ENCODE measurements at places on chromosomes 5 and 9. TPM values are rescaled to one million over a fixed set of nuclear protein-coding genes. Genes with fewer than 3 reads are reported as not detected.

GRCh38 chr5:6710070-6710469, 3.2 kb upstream of the TENT4A start:
- H3K4me1 ChIP-seq: peaks cover 23% of the 10 kb centered on the region
- H3K27me3 ChIP-seq: no peaks in the 10 kb centered on the region

GRCh38 chr9:126348911-126349550, 22.4 kb downstream of the MVB12B start:
- no peak for DNase-seq
- no peak overlapping the region for H3K27ac ChIP-seq
- peaks cover 7% of the 10 kb centered on the region for H3K4me1 ChIP-seq
- H3K4me3 ChIP-seq: no peak overlapping the region
- no peaks in the 10 kb centered on the region for H3K27me3 ChIP-seq

Gene RPL37
- 1,592 TPM for total RNA-seq

DNA sequence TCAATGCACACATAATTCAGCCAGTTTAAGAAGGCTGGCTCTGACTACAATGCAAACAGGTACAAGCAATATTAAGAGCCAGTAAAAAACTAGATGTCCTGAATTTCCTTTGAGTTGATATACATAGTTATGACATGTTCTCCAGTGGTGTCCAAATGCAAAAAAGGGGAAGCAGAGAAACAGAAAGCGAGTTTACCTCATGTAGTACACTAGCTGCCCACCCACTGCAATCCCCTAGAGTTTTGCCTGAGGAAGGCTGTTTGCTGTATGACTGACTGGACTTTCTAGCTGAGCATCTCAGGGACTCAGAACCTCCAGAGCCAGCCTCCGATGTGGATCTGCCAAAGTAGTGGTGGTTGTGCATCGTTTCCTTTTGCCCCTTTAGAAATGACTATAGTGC, 44.8 kb upstream of the SLC1A3 start:
- no peaks in the 10 kb centered on the region for H3K27me3 ChIP-seq
- H3K27ac ChIP-seq: no peak overlapping the region
- H3K36me3 ChIP-seq: no peaks in the 10 kb centered on the region
- DNase-seq: no peak
- no peak overlapping the region for H3K4me3 ChIP-seq

Gene FBXW11
- 27.1 TPM for total RNA-seq

Gene ACTBL2
- total RNA-seq: not detected

DNA sequence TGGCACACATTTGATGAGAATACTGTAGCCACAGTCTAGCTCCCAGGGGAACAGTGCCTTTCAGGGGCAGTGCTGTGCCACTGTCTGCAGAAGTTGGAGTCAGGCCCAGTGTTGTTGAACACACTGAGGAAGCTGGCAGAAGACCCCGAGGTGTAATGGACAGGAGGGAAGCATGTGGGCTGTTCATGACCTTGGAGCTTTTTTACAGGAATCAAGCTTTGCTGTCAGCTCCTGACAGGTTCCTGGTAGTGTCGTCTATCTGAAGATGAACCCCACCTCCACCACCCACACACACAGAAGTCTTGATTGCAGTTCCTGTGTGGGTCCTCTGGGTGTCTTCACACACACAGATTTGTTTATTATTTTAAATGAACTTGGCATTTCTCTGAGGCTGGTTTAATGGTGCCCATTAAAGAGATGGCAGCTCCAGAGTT, 40.3 kb upstream of the TNFAIP8 start:
- H3K4me3 ChIP-seq: peak overlapping the region; percentile 40
- peak; percentile 74 for DNase-seq
- H3K4me1 ChIP-seq: peaks cover 94% of the 10 kb centered on the region
- peaks cover 51% of the 10 kb centered on the region for H3K36me3 ChIP-seq
- no peaks in the 10 kb centered on the region for H3K27me3 ChIP-seq

Gene IRX2
- not detected for total RNA-seq

GRCh38 chr5:6730407-6730806, 17.2 kb downstream of the TENT4A start:
- no peak for DNase-seq
- peaks cover 42% of the 10 kb centered on the region for H3K36me3 ChIP-seq
- H3K4me1 ChIP-seq: peaks cover 87% of the 10 kb centered on the region
- H3K27me3 ChIP-seq: no peaks in the 10 kb centered on the region

DNA sequence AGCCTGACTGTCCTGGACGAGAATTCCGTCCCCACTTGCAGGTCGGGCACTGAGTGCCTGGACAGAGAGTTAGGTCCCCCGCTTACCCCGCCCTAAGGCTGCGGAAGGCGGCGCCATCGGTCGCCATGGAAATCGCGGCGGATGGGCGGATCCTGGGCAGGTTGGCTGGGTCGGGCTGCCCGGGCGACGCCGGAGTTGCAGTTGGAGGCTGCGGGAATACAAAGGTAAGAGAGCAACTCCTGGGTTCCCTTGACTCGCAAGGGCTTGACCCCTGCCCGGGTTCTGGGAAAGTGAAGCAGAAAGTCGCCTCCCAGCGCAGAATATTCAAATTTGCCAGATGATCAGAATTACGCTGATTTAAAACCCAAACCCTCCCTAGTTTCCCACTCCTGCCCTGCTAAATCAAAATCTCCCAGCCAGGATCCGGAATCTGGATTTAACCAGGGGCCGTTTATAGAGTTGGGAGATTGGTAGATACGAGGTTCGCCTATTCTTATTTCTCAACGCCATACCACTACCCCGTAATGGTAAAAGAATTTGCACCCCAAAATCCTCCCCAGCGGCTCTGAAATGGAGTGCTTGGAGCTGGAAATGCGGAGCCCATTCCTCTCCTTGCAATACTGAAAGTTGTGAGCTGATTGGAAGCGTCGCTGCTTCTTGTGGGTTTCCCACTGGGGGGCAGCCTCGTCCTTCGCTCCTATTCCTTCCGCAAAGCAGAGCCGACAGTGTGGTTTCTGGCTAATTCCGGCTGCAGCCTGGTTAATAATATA, 156.4 kb upstream of the RASEF start:
- peaks cover 3% of the 10 kb centered on the region for H3K4me1 ChIP-seq
- no peaks in the 10 kb centered on the region for H3K36me3 ChIP-seq
- no peak overlapping the region for H3K27ac ChIP-seq
- peak; percentile 33 for DNase-seq

DNA sequence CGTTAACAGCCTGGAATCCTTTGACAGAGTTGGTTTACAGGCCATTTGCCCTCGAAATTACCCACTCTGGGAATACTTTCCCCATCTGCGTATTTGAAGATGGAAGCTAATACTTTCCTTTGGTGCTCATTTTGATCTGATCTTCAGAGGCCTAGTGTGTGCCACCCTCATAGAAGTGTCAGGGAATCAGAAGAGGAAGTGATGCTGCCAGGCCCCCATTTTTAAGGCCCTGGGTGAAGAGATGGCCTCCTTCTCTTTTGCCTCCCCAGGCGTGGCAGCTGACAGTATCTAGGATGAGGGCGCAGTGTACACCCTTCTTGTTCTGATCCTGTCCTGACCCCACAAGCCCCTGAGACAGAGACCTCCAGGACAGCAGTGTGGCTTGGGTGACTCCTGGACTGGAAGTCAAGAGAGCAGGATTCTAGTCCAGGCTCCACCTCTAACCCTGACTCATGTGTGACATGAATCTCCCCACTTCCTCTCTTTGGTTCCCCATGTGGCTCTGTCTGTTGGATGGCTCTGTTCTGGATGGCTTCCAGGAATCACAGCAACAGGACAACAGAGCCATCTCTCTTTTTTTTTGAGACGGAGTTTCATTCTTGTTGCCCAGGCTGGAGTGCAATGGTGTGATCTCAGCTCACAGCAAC, 27.8 kb downstream of the CSF1R start:
- H3K36me3 ChIP-seq: peaks cover 11% of the 10 kb centered on the region
- peak overlapping the region; percentile 51 for H3K27ac ChIP-seq

- peak overlapping the region; percentile 85 for H3K27ac ChIP-seq
- peaks cover 87% of the 10 kb centered on the region for H3K4me1 ChIP-seq
- no peaks in the 10 kb centered on the region for H3K27me3 ChIP-seq
- no peak for DNase-seq
- H3K4me3 ChIP-seq: peak overlapping the region; percentile 90
These were observed 971 bp downstream of the PHYKPL start for GRCh38 chr5:178231539-178232123.

DNA sequence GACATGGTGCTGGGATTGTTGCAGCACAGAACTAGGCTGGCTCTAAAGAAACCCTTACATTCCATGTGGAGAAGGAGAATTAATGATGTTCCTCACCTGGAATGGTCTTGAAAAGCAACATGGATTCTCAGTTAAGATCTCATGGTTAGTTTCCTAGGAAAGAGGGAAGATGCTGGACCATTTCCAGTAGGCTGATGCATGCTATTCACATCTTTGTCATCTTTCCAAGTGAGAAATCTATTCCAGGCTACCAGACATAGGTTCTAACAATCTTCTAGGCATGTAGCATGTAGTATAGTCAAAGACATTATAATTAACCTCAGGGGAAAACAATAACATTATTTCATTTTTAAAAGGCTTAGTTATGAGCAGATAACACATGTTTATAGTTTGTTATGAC, 44.3 kb downstream of the TMEM252 start:
- no peaks in the 10 kb centered on the region for H3K36me3 ChIP-seq
- no peak overlapping the region for H3K27ac ChIP-seq
- no peak overlapping the region for H3K4me3 ChIP-seq

Gene RNF224
- not detected for total RNA-seq

Gene TLX3
- total RNA-seq: not detected

Gene SPEF2
- 6.4 TPM for total RNA-seq

DNA sequence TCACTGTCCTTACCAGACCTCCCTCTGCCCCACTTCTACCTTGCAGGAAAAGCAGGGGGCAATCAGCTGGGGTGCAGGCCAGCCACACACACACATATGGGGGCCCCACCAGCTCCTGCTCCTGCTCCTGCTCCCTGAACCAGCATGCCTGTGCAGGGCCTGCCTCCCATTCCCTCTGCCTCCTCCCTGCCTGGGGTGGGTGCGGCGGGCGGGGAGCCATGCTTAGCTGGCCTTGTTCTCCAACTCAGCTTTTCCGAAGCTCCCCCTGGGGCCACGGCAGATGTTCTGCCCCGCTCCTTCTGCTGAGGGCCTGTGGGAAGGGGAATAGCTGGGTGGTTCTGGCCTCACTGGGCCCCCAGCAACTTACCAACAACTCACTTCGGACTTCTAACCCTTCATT, 89.8 kb downstream of the ZNF354C start:
- no peaks in the 10 kb centered on the region for H3K36me3 ChIP-seq
- no peaks in the 10 kb centered on the region for H3K27me3 ChIP-seq
- H3K4me3 ChIP-seq: no peak overlapping the region
- no peak overlapping the region for H3K27ac ChIP-seq
- H3K4me1 ChIP-seq: peaks cover 8% of the 10 kb centered on the region

Gene FNIP1
- 25.5 TPM for total RNA-seq

Gene SCGB3A2
- total RNA-seq: not detected

DNA sequence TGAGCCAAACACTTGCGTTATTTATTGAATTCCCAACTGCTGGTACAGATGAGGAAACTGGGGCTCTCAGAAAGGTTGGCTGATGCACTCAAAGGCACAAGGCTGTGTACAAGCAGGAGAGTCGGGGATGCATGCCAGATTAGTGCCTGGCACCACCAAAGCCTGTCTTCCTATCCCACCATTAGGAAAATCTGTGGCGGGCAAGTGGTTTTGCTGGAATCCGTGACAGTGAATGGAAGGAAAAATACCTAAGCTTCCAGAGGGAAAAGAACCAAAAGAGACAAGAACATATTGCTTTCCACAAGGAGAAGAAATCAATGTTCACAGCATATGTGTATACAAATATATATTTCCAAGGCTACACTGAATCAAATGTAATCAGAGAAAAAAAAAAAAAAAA, 51.1 kb downstream of the PSMB7 start:
- no peaks in the 10 kb centered on the region for H3K27me3 ChIP-seq
- no peak overlapping the region for H3K4me3 ChIP-seq
- no peak overlapping the region for H3K27ac ChIP-seq
- H3K4me1 ChIP-seq: no peaks in the 10 kb centered on the region
- DNase-seq: no peak

- H3K4me1 ChIP-seq: peaks cover 87% of the 10 kb centered on the region
- peaks cover 44% of the 10 kb centered on the region for H3K36me3 ChIP-seq
- no peak for DNase-seq
- peaks cover 3% of the 10 kb centered on the region for H3K27me3 ChIP-seq
- H3K27ac ChIP-seq: peak overlapping the region; percentile 92
These were observed 10.2 kb upstream of the ERMP1 start for GRCh38 chr9:5842929-5843793.

Gene ADAMTSL1
- not detected for total RNA-seq

Gene ANKRD33B
- total RNA-seq: 5.5 TPM

DNA sequence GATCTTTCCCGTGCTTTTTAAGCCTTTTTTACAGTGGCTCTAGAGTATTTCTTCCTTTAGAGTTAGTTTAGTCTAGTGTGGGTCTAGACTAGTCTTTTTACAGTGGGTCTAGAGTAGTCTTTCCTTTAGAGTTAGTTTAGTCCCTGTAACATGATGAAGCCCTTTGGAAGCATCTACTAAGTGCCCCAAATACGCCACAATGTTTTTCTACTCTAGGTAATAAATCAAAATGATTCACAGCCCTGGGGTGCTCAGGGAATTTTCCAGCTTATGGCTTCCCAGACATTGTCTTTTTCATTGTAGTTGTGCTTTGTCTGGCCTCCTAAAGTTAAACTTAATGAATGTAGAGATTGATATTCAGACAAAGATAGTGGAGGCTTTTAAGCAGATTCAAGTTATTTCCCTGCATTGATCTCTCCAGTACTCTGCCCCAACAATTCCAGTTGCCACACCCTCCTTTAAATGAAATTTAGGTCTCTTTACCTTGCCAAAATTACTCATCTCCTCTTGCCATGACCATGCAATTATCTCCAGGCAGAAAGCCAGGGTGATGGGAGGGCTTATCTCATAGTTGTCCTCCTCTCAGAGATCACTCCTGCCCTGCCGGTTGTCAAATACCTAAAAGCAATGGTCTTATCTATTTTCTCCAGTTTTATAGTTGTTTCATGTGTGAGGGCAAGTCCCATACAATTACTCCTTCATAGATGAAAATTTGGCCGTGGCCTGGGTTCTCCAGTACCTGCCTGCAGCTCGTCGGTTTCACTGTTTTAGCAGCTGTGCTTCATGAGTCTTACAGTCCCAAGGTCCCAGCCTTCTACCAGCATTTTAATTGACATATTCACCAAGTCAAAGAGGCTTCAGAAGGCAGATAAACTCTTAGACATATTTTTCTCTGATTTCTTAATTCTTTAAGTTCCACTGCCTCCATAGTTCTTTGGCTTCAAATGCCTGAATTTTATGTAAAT, 794.0 kb upstream of the COX7C start:
- no peak overlapping the region for H3K4me3 ChIP-seq
- DNase-seq: no peak
- H3K4me1 ChIP-seq: no peaks in the 10 kb centered on the region
- H3K27ac ChIP-seq: no peak overlapping the region
- H3K27me3 ChIP-seq: no peaks in the 10 kb centered on the region

- no peak for DNase-seq
- H3K27me3 ChIP-seq: peaks cover 6% of the 10 kb centered on the region
- H3K4me3 ChIP-seq: no peak overlapping the region
- H3K36me3 ChIP-seq: no peaks in the 10 kb centered on the region
These were observed 90.6 kb downstream of the PTCD2 start for GRCh38 chr5:72410688-72411295.

- H3K4me1 ChIP-seq: peaks cover 5% of the 10 kb centered on the region
- no peaks in the 10 kb centered on the region for H3K27me3 ChIP-seq
- no peak overlapping the region for H3K27ac ChIP-seq
- no peaks in the 10 kb centered on the region for H3K36me3 ChIP-seq
- no peak for DNase-seq
These were observed 23.9 kb upstream of the CTSL start for GRCh38 chr9:87701931-87702421.

- peak overlapping the region; percentile 94 for H3K4me3 ChIP-seq
- no peaks in the 10 kb centered on the region for H3K27me3 ChIP-seq
- H3K4me1 ChIP-seq: peaks cover 45% of the 10 kb centered on the region
- peaks cover 31% of the 10 kb centered on the region for H3K36me3 ChIP-seq
These were observed 456 bp downstream of the KDM3B start for GRCh38 chr5:138352722-138353559.
